ENCODE measurements at places on chromosomes 5 and 9.

DNA sequence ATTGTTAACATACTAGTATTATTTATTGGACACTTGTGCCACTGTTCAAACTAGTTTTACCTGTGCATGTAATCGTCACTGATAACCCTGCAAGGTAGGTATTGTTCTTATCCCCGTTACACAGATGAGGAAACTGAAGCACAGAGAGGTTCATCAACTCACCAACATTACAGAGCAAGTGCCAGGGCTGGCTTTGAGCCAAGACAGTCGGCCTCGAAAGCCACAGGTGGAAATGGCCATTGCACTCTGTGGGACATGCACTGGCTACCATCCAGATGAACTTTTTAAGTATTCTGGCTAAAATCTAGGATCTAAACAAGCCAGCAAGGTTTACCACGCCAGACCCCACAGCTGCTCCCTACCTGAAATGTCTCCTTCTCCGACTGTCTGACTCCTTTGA is 57.9 kb downstream of the TEX10 start:
- DNase-seq, result no peak

GRCh38 chr5:142391058-142391845 is 66.4 kb upstream of the SPRY4 start:
- DNase-seq, result no peak

DNA sequence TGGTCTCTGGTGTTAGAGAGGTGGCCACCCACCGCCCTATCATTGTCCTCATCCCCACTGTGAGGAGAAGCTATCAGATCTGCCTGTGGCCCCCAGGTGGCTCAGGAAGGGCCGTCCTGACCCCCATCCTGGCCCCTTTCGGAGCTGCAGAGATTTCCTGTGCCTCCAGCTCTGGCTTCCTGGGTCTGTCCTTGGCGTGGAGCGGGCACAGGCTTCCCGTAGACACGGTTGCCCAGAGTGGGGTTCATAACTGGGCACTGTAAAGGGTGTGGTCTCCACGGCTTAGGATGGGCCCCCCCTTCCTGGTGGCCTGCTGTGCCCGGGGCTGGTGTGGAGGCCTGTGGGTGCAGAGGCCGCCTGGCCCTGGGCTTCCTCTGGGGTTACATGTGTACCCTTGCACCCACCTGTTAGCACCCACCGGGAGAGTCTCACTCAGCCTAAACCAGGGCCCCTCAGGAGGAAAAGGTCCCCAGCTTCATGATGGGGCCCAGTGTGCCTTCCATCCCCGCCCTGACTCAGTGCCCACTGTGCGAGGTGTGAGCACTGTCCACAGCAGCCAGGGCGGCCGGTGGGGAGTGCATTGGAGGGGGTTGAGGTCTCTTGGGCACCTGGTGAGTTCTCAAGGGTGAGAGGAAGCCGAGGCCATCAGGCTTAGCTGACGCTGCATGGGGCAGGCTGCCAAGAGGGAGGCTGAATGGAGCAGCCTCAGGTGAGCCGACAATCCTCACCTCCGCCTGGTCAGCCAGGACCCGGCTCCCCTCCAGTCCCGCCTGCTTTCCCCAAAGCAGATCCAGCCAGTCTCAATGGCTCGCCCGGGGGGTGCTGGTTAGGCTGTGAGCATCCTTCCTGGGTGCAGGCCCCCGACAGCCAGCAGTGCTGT is 15.3 kb upstream of the AJM1 start:
- no peak for DNase-seq

DNA sequence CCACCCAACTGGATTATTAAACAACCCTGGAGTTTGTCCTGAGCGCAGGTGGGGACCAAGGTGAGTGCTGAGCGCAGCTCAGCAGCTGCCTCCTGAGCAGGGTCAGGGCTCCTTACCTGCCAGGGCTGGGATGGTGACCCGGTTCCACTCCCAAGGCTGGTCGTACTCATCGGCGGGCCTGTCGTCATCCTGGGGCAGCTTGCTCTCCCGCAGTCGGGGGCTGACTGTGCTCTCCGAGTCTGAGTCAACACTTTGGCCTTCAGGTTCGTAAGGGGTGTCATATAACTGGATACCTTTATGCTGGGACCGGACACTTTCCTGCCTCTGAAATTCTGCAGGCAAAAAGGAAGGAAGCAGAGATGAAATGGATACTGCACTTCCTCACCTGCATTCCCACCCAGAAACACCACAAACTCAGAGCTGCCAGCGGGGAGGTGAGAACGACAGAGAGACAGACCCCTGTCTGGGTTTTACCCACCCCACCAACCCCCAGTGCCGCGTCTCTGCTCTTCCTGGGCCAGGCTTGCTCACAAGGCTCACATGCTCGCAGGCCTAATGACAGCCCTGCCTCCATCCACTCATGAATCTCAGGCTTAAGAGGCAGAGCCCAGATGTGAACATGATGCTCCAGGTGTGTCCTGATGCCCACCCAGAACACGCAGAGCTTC is 70.7 kb upstream of the SLC25A51 start:
- no peak for DNase-seq

DNA sequence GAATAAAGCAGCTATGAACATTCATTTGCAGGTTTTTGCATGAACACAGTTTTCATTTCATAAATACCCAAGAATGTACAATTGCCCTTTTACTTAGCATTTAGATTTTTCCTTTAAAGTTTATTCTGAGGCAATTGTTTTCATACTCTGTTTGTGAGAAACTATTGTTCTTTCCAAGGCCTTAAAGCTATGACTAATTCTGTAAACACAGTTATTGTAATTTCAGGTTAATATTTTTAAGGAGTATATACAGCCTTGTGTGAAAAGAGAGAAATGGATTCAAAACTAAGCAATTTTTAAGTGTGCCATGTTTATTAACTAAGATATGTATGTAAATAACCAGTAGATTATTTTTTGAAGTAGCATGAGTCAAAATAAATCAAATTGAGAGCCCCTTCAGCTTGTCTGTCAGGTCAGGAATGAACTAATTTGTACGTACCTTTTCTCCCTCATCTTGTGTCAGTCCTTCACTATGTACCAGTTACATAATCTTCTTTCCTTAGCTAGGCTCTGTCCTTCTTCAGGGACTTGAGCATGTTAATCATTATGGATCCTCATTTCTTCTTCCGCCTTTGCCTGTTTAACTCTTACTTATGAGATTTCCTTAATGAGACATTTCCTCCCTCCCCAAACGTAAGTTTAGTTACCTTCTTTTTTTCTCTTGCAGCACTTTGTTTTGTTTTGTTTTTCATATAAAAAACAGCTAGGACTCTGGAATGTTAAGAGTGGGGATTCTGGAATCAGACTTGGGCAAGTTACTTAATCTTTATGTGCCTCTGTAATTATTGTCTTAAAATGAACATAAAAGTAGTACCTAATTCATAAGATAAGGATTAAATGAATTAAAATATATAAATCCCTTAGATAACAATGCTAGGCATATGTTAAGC is 63.6 kb downstream of the NIPBL start:
- DNase-seq, result peak; percentile 49

DNA sequence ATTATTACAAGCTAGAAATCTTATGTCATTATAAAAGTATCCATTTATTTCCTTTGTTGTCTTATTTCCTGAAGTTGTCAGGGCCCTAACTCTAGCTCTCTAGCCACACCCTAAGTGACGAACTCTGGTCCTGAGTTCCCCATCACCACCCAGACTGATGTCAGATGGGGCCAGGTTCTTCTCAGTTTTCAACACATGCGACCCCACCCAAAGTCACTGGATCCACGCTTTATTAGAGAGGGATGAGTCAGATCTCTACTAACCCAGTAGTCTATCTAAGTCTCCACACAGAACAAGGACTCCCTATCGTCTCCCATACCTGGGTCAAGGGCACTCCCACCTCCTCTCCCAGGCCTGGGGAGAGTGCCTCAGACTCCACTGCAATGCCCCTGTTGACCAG is 6.8 kb upstream of the FEM1C start:
- no peak for DNase-seq

DNA sequence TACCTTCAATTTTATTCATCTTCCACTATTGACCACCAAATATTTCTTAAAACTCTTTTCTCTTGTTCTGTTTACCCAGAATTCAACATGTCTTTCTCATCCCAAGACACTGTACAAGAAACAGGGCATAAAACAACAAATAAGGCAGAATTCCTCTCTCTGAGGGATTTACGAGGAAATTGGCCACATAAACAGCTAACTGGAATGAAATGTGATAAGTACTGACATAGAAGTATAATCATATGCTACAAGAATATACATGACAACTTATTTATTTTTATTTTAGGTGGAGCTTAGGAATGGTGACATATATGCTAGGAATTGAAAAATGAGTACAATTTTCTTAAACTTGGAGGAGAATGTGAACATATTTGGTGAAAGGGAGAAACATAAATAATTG is 48.8 kb upstream of the FBN2 start:
- no peak for DNase-seq

- no peak for DNase-seq
Observed at GRCh38 chr9:69963803-69964202, 79.8 kb upstream of the MAMDC2 start.

- DNase-seq, result no peak
Observed at GRCh38 chr9:123679330-123679987, 250.5 kb downstream of the DENND1A start.

GRCh38 chr5:178177569-178177968 is 9.6 kb downstream of the GMCL2 start:
- no peak for DNase-seq

- DNase-seq, result no peak
Observed at GRCh38 chr5:147169901-147170300, 64.9 kb upstream of the STK32A start.

- no peak for DNase-seq
Observed at GRCh38 chr5:179132586-179133355, 72.6 kb downstream of the ZNF354C start.

GRCh38 chr9:75967556-75967955 is 77.1 kb downstream of the PCSK5 start:
- no peak for DNase-seq

GRCh38 chr5:75519761-75520160 is 8.1 kb downstream of the POLK start:
- no peak for DNase-seq

GRCh38 chr9:68802525-68803015 is 97.5 kb downstream of the PIP5K1B start:
- peak; percentile 6 for DNase-seq

DNA sequence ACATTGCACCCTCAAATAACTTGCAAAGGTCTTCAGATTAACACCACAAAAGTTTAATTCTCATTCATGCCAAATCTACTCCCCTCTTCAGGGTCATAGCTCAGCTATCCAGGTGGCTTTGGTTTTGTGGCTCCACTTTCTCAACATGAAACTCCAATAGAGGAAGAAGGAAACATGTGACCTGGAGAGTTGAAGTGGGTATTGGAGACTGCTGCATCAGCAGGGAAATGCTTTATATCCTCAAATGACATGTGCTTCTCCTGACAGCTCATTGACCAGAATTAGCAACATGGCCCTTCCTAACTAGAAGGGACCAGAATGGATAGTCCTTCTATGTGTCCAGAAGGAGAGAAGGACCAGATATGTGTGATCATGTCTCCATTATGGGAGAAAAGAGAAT is 73.6 kb downstream of the TLR4 start:
- peak; percentile 88 for DNase-seq

DNA sequence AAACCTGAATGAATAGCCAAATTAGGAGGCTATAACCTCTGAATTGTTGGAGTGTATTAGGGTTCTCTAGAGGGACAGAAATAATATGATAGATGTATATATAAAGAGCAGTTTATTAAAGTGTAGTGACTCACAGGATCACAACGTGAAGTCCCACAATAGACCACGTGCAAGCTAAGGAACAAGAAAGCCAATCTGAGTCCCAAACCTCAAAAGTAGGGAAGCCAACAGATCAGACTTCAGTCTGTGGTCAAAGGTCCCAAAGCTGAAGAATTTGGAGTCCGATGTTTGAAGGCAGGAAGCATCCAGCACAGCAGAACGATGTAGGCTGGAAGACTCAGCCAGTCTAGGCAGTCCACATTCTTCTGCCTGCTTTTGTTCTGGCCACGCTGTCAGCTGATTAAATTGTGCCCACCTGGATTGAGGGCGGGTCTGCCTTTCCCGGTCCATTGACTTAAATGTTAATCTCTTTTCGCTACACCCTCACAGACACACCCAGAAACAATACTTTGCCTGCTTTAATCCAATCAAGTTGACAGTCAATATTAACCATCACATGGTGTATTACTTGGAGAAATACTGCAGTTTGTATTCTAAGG is 550.6 kb downstream of the CDH10 start:
- DNase-seq, result no peak

- DNase-seq, result peak; percentile 15
Observed at GRCh38 chr9:121067640-121068039, 7.1 kb upstream of the CNTRL start.

DNA sequence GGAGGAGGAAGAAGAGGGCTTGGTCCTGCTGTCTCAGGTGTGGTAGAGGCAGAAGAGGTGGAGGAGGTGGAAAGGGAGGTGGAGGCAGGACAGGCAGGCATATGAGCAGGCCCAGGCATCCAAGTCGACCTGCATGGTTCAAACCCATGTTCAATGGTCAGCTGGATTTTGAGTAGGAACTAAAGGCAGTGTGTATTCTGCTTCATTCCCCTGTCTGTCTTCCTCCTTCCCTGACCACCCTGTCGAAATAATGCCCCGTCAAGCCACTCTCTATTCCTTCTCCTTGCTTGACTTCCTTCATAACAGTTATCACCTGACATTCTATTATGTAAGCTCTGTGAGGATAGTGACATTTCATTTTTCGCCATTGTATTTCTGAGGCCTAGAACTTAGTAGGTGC is 34.8 kb downstream of the ATP6V0E1 start:
- peak; percentile 80 for DNase-seq

- DNase-seq, result no peak
Observed at GRCh38 chr5:152256580-152256979, 148.5 kb downstream of the NMUR2 start.

DNA sequence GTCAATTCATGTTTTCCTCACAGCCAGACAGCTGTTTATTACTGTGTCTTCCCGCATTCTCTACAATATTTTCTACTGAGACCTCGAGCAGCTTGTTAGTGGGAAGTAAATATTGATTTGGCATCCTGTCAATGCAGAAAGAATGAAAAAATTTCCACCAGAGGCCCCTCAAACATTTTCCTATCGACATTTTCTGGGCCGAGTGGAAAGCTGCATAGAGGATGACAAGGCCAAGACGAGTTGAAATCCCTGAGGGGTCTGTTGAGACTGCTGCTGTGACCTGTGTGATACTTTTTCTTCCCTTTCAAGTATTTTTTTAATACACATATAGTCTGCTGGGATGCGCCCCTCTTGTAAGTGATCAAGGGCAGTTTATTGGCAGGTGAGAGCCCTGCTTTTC is 91.4 kb upstream of the SH3GL2 start:
- DNase-seq, result no peak

All from suppressor macrophage (primary cell).